Right renal cortex interstitium (tissue), 3 donors: ENCODE measurements at places on chromosomes 3 and 15. TPM values are rescaled to one million over a fixed set of nuclear protein-coding genes. Genes with fewer than 3 reads are reported as not detected.

GRCh38 chr15:76625267-76625666 is 279.9 kb downstream of the SCAPER start:
- no peak for DNase-seq

GRCh38 chr3:141934354-141934753 is 57.9 kb downstream of the ATP1B3 start:
- no peak for DNase-seq

- DNase-seq: no peak
Observed at GRCh38 chr3:147312786-147313280, 93.5 kb downstream of the ZIC4 start.

The TLR9 gene
- polyA plus RNA-seq: not detected

DNA sequence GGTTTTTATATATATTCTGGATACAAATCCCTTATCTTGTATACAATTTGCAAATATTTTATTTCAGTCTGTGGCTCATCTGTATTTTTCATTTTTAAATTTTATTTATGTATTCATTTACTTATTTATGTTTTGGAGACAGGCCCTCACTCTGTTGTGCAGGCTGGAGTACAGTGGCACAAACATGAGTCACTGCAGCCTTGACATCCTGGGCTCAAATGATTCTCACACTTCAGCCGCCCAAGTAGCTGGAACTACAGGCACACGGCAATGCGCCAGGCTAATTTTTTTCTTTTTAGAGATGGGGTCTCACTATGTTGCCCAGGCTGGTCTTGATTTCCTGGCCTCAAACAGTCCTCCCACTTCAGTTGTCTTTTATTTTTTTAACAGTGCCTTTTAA is 50.6 kb downstream of the PFN2 start:
- DNase-seq: no peak

DNA sequence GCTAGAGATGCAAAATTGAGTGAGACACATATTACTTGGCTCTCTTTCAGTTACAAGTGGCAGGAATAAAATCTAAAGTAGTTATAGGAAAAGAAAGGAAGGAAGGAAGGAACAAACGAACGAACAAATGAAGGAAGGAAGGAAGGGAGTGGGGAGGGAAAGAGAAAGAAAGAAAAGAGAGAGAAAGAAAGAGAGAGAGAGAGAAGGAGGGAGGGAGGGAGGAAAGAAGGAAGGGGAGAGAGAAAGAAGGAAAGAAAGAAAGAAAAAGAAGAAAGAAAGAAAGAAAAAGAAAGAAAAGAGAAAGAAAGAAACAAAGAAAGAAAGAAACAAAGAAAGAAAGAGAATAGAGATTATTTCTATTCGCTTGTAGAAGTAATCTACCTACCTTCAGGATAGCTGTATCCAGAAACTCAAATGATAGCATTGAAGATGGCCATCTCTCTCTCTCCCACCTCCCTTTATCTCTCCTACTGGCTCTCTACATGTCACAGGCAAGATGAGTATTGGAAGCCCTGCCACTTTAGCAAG is 229.7 kb upstream of the TLE3 start:
- no peak for DNase-seq
